Umbilical cord (tissue), 2 donors: ENCODE measurements at places on chromosomes 3 and 15. TPM values are rescaled to one million over a fixed set of nuclear protein-coding genes. Genes with fewer than 3 reads are reported as not detected.

Gene FAM3D
- total RNA-seq: not detected

- DNase-seq: peak; percentile 26
These were observed 188.4 kb upstream of the ST8SIA2 start for GRCh38 chr15:92205255-92205739.

- no peak for DNase-seq
These were observed 43.4 kb downstream of the FEZF2 start for GRCh38 chr3:62329971-62330370.

DNA sequence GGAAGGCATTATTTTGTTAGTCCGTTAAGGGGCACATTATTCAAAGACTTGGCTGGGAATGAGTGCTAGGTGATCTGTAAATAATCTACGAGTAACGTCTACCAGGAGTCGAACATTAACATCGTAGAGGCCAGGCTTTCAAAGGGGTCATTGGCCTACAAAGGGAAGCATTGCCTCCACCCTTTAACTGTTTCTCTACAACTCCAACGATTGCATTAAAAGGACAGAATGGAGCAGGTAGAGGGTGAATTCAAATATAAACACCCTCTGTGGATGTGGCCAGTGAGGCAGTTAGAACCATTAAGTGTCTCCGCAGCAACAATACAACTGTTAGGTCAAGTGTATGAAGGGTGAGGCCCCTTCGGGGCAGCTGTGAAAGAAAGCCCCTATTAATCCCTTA is 126.0 kb upstream of the LMOD3 start:
- no peak for DNase-seq

- no peak for DNase-seq
These were observed 727.2 kb downstream of the SI start for GRCh38 chr3:164351131-164351530.

Gene LAMB2
- total RNA-seq: 753 TPM

DNA sequence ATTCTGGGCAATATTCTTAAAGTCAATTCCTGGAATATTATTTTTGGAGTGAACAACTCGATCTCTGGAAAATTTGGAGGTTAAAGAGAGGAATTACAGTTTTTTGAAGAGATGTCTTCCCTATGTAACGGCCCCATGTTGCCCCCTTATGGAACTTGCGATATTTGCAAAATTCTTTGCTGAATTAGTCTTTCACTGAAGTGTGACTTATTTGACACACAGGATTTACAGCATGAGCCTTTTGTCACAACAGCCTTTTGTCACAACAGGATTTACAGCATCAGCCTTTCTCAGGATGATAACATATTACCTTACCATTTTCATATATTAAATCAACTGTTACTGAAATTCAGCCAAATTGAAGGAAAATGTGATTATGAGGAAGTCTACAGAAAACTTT is 37.8 kb upstream of the SPTSSB start:
- peak; percentile 65 for DNase-seq

- DNase-seq: no peak
These were observed 97.4 kb downstream of the TBC1D2B start for GRCh38 chr15:77980098-77980497.

GRCh38 chr3:154217671-154218070 is 96.5 kb downstream of the ARHGEF26 start:
- no peak for DNase-seq

DNA sequence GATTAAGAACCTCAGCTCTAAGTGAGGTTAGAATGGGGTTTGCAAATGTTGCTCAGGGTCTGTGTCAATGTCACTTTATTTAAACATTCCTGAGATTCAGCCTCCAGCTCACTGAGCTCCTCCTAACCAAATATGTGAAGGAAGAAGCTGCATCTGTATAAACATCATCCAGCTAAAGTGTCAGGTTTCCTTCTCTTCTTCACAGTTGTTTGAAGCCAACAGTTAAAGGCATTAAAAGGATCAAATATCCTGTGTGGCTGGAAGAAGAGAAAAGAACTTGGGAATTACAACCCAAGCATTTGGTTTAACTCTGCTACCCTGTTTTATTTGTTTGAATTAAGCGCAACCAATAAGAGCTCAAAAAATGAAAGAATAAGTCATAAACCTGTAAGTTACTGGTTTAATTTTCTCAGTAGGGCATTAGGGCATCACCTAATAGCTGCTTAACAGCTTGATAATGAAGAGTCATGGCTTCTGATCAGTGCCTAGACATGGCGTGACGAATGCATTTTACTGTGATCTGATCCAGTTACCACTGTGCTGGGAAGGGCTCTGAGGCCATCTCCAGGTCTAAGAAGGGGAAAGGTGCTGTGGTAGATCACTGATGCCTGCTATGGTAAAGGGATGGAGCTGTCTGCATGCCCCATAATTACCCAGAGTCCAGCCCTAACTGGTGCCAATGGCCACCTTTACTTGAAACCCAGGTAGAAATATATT is 165.7 kb upstream of the TSC22D2 start:
- peak; percentile 76 for DNase-seq

- no peak for DNase-seq
These were observed 22.6 kb downstream of the SH3BP5 start for GRCh38 chr3:15309662-15310335.

Gene TRIM42
- total RNA-seq: 2.2 TPM

GRCh38 chr3:67937498-67938118 is 283.2 kb upstream of the SUCLG2 start:
- DNase-seq: no peak

DNA sequence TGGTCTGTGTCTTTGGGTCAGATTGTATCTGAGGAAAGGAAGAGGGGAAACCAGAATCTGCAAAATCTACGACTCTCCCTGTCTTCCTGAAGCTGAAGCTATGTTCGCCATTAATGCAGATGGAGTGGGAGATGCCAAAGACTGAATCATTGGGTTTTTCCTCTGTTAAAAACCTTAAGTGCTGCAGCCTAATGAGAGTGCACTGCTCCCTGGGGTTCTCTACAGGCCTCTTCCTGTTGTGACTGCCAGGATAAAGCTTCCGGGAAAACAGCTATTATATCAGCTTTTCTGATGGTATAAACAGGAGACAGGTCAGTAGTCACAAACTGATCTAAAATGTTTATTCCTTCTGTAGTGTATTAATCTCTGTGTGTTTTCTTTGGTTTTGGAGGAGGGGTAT is 24.0 kb downstream of the RMDN3 start:
- no peak for DNase-seq

- DNase-seq: peak; percentile 53
These were observed at the start of gene LRRC15 for GRCh38 chr3:194369522-194370279. LRRC15 (minus strand) TSS chr3:194369743; CDS start chr3:194361043, 8,700 bp downstream.

- DNase-seq: no peak
These were observed 585 bp downstream of the CSK start for GRCh38 chr15:74782259-74783071.

GRCh38 chr3:140391061-140391460 is 286.8 kb upstream of the TRIM42 start:
- DNase-seq: no peak

Gene ACP3
- total RNA-seq: 8.4 TPM

DNA sequence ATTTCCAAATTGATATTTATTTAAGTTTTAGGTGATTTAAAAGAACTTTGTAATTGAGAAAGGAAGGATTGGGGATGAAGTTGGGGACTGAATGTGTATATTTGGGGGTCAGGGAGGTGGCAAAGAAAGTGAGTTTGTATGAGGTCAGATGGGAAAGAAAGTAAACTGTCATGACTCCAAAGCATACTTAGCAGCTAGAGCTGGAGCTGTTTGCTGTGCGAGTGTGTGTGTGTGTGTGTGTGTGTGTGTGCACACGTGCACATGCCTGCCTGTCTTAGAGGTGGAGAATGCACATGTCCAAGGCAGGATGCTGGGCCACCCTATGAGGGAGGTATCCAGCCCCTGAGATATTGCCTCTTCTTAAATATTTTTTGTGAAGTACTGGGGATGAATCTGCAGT is 21.0 kb downstream of the BOC start:
- no peak for DNase-seq

Gene LSG1
- 34.9 TPM for total RNA-seq

GRCh38 chr3:106114848-106115247 is 246.0 kb upstream of the CBLB start:
- no peak for DNase-seq

Gene HDC
- 6.5 TPM for total RNA-seq
